ENCODE measurements at places on chromosomes 16 and 17.

DNA sequence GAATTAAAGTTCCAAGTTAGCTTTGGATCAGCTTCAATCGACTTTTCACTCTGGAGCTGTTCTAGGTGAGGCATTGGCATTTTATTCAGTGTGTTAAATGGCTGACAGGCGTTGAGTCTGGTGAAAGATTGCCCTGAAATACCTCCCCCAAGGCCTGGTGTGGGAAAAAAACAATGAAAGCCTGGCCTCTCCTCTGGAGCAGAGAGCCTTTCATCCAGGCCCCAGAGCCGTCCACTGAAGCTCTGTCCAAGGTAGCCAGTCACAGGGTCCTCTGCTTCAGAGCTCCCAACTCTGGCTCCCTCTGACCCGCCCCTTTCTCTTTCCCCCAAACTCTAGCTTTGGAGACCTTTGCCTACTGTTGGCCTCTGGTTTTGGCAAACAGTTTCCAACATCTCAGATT lies 123.6 kb upstream of the CRHR1 start:
- no peak for DNase-seq

DNA sequence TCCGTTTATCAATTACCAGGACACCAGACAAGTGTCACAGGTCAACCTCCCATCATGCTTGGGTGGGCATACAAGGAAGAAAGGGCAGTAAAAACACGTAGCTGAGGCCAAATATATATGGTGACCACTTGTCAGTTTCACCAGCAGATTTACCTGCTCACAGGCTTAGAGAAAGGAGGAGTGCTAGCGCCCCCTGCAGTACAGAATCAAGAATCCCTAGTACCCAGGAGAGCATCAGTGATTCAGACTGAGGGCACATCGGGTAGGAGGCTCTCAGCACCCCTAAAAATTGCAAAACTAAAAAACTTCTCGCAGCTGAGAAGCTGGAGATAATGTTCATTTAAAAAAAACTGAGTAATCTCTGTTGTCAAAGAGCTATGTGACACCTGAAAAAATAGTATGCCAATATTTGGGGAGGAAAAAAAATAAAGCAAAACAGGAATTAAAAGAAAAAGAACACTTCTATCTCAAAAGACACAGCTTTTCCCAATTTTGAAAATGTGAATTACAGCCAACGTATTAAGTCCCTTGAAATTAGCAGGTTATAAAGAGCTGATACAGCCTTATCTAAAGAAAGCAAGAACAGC lies 21.2 kb upstream of the MON1B start:
- no peak for DNase-seq

DNA sequence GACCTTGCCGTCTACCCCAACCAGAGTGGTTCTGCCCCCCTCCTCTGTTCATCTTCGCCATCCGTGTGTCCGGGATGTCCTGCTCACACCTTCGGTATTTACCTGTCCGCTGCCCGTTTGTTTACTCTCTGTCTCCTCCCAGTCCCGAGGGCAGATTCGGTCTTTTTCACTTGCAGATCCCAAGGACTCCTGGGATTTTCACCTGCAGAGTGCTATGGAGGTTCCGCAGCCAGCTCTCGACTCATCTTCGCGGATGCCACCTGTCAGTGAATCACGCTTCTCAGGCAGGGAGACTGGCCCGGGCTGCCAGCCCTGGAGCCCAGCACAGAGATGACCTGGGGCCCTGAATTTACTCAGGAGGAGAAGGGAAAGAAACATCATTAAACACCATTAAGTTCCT lies 8.1 kb downstream of the CRISPLD2 start:
- no peak for DNase-seq

DNA sequence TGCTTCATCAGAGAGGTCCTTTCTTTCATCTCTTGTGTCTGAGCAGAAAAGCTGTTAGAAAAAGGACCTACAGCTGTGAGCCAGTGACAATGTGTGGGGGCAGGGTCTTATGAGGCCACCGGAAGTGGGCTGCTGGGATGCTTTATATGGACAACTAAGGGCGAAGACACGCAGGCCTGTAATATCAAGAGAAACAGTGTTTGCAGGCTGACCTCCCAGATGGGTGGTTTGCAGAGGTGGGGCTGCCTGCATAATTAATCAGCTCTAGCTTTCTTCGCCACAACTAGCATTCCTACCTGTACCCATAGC lies 30.4 kb upstream of the SALL1 start:
- DNase-seq: no peak

GRCh38 chr16:47713225-47713595 lies 252.1 kb downstream of the PHKB start:
- DNase-seq: no peak

GRCh38 chr16:85105475-85105874 lies 6.8 kb downstream of the CIBAR2 start:
- DNase-seq: no peak

DNA sequence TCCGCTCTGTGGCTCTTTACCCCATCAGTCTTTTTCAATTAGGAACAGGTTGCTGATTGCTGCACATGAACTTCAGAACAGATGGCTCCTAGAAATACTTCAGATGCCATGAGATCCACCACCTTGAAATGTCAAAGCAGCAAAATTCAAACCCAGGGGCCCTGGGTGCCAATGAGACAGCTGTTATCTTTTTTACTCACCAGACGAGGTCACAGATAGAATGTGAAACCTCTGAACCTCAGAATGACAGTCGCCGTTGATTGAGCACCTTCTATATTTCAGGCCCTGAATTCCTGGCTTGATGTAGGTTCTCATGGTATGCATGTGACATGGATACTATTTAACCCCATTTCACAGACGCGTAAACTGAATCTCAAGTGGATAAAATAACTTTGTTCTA lies 63.0 kb downstream of the MAF start:
- DNase-seq: no peak

All from stimulated activated CD8-positive, alpha-beta memory T cell treated with anti-CD3 and anti-CD28 coated beads, Interleukin-7, amount 100 ng/mL, for 24 hours (primary cell).